ENCODE measurements at places on chromosomes 13 and 19. TPM values are rescaled to one million over a fixed set of nuclear protein-coding genes. Genes with fewer than 3 reads are reported as not detected.

Gene KLK11
- total RNA-seq: not detected

Gene FFAR1
- total RNA-seq: not detected

Gene LSR
- 65.5 TPM for total RNA-seq

DNA sequence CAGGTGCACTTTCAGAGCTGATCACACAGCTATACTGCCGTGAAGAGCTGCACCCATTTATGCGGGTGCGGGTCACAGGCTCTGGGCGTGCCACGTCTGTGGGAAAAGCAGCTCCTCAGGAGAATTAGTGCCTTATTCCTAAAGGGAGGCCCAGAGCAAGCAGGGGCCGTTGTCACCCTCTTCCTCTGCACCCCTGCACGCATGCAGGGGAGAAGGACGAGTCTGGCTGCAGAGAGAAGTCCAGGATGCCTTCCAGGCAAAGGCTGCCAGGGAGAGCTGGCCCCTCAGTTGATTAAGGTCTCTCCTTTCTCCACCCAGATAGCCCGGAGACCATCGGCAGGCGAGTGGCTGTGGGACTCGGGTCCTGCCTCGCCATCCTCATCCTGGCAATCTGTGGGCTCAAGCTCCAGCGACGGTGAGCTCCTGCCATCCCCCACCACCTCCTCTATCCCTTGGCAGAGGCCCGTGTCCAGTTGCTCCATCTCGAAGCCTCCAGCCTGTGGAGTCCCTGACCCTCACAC is 3.1 kb upstream of the FFAR1 start:
- DNase-seq: no peak

GRCh38 chr19:55042344-55042678 is 4.2 kb upstream of the GP6 start:
- no peak for DNase-seq

GRCh38 chr19:55256562-55257460 is 2.0 kb downstream of the PPP6R1 start:
- peak; percentile 57 for DNase-seq

DNA sequence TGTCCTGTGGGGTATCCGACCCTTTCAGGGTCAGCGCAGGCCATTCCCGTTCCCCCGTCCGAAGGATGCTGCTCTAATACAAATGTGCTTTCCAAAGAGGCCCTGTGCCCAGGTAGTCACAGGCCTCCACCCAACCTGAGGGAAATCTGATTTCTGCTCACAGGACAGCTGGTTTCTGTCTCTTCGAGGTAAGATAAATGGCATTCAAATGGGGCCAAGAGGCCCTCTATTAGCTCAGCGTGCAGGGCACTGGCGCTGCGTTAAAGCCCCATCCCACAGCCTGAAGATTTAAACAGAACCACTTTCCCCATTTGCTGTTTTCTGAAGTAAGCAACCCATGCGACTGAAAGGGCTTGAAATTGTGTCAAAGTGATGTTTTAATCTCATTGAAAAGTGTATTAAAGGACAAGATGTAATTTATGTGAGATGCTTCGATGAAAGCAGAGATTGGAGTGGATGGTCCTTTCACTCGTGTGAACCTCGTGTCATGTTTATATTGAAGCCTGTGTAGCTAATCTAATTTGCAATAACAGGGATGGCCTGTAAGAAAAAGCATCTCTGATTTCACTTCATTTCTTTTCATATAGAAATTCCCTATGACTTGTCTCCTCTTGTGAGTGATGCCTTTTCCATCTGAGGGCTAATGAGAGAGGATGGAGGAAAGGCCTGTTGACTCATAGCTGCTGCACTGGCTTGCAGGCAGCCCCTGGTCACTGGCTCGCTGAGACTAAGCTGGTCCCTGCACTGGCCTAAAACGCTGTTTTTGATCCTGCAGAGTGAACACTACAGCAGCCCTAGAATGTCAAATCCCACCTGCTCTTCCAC is 7.3 kb upstream of the SOX1 start:
- DNase-seq: no peak

GRCh38 chr19:17095141-17095919 is 19.8 kb downstream of the MYO9B start:
- no peak for DNase-seq

DNA sequence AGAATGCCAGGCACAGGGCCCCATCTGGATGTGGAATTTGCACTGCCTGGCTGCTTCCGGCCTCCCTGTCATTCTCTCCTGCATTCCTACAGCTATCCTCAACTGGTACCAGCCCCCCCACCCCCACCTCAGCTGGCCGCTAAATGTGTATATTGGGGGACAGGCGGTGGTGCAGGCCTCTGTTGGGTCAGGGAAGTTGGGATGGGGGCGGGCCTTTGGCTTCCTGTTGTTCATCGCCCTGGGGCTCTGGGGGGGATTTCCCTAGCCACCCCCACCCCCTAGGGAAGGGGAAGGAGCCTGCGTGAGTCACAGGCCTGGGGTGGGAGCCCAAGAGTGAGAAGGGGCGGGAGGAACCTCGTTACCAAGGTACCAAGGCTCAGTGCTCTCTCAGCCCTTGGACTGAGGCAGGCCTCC is 10.6 kb downstream of the POU2F2 start:
- DNase-seq: peak; percentile 64
